Activated CD4-positive, CD25-positive, alpha-beta regulatory T cell (primary cell): ENCODE measurements at places on chromosomes 5 and 9.

GRCh38 chr9:36217256-36217968 is 26.7 kb downstream of the CLTA start:
- DNase-seq, result no peak

GRCh38 chr5:59174248-59174844 is 591.5 kb downstream of the RAB3C start:
- no peak for DNase-seq

DNA sequence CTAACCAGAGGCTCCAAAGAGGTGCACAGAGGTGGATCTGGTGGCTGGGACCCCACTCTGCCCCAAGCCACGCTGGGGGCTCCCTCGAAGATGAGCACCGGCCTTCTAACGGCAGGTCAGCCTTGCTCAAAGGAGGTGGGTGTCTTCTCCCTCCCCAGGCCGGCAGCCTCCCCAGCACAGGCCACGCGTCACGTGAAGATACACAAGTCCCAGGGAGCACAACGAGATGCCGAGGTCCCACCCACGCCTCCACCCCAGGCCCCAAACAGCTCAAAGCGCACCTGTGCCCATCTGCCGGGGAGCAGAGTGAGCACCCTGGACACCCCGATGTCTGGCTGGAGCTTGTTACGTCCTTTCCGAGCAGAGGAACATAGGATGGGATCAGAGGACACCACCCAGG is 12.1 kb downstream of the PNPLA7 start:
- no peak for DNase-seq

DNA sequence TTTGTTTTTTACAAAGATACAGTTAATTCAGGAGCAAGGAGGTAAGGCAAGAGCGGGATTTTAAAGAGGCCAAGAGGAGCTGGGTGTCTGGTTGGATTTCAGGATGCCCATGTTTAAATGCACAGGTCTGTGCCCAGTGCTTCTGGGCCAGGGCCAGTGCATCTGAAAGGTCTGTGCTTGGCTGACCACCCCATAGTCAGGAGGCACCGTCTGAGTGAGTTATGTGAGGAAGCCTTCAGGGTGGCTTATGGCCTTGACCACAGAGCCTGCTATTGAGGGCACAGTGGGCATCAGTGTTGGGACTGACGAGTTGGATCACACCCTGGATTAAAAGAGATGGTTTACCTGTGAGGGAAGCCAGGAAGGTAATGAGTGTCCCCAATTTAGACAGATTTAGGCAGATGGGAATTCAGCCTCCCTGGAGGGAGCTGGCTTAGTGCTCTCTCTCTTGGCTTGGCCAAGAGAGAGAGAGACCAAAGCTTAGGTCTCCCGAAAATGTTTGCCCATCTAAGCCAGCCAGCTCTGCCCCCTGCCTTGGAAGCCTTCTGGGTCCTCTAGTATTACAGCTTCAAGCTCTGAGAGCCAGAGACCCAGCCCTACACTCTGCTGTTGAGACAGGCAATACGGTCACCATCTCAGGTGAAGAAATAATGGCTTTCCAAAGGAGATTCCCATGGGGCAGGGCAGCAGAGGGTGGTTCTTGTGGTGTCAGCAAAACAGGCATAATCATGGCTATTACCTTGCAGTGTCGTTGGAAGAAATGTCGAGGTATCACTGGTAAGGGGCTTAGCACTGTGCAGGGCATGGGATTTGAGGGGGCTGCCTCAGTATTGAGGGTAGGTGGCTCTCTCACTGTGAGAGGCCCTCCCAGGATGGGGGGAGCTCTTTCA is 68.6 kb downstream of the RGS3 start:
- no peak for DNase-seq

DNA sequence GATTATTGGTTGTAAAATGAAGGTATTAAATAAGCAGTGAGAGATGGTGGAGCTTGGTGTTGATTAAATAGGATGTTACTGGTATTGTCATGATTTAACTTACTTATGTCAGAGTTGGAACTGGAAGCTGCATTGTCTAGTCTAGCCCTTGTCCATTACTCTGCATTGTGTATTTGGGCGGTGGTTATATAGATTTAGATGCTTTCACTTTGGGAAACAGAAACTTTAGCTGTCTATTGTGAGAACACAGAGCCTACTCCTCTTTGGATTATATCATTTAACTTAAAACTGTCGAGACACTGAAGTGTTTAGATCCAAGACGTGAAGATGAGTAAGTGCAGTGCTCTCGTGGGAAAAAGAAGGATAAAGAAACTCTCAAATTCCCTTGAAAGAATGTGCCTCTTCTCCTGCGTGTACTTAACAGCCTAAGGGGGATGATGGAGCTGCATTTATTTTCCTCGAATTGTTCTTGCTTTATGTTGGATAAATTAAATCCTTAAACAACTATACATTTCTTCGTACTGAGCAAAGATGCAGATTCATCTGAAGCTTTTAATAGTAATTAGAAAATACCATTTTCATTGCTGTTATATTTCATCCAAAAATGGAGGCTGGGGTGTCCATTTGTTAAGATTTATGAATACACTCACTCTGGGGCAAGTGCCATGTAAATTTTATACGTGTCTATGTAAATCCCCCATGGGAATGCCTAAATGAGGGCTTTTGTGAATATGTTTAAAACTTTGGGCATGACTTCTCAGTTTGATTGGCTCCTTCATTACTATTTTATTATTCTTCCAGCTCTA is 21.6 kb downstream of the FBXL7 start:
- DNase-seq, result no peak

DNA sequence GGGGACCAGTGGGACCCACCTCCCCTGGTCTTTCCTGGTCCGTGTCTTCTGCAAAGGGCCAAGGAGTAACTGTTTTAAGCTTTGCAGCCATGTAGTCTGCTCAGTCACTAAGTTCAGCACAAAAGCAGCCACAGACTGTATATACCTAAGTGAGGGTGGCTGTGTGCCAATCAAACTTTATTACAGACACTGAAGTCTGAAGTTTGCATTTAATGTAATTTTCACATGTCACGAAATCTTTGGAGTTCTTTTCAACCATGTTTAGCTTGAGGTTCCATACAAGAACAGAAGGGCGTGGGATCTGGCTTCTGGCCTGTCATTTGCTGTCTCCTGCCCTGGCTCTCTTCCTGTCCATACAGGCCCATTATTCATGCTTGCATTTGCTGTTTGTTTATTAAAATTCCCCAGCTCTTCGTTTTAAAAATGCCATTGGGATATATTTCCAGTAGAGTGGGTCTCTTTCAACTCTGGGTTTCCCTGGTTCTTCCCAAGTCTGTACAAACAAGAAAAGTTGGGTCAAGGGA is 64.2 kb upstream of the ECM2 start:
- DNase-seq, result no peak

DNA sequence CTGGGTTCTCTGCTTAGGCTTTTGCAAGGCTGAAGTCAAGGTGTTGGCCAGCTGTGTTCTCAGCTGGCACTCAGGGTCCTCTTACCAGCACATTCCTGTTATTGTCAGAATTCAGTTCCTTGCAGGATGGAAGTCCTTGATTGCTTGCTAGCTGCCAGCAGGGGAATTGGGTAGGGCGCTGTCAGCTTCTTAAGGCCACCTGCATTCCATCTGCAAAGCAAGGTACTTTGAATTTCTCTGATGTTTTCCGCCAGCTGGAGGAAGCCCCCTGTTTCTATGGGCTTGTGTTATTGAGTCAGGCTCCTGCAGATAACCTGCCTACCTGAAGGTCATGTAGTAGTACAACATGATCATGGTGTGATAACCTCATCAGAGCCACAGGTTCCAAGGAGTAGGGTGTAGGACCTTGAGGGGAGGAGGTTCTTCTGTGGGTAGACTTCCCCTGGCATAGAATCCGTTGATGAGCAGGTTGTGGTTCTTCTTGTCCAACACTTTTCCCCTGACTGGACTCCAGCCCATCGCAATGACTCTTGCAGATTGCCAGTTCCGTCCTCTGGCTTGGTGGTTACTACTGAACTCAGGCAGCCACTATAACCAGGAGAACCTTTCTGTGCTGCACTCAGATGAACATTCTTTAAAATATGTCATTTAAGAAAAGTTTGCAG is 6.8 kb downstream of the TENT4A start:
- no peak for DNase-seq

- no peak for DNase-seq
These were observed 51.7 kb downstream of the CPLANE1 start for GRCh38 chr5:37197340-37198050.

DNA sequence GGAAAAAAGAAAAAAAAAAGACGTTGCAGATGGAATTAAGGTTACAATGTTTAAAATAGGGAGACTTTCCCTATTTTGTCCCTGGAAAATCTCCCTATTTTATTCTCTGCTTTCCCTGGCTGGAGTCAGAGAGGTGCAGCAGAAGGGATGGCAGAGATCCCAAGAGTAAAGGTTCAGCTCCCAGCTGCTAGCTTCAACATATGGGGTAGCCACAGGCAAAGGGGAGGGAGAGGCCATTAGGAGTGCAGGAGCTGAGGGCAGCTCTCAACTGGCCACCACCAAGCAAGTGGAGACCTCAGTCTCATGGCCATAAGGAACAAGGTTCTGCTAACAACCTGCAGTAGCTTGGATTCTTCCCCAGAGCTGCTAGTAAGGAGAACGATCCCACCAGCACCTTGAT is 367.0 kb upstream of the DAP start:
- DNase-seq, result no peak

- no peak for DNase-seq
These were observed 472 bp downstream of the FBXO4 start for GRCh38 chr5:41925555-41925951.

DNA sequence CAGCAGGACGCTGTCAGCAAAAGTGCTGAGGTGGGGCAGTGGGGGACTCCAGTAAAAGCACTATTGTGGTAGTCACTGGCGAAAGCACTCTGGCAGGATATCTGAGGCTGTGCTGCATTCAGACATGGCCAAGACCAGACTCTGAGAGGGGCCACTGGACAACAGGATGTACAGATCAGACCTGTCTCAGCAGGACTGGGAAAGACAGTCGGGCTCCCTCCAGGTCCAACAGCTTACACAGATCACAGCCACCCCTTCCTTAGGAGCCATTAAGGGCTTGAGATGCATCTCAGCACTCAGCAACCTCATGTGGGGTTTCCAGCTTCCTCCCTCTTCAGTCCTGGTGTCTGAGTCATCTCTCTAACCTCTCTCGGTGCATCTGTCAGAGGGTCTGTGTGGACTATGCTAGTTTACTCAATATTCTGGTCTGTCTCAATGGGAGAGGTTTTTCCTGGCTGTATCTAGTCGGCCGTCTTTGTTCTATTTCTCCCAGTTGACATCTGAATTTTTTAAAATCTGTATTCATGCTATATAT is 154.5 kb downstream of the CWC27 start:
- no peak for DNase-seq

- no peak for DNase-seq
These were observed 113.3 kb upstream of the SPATA31D4 start for GRCh38 chr9:81814794-81815464.

GRCh38 chr5:168620807-168621206 is 41.6 kb upstream of the PANK3 start:
- no peak for DNase-seq

DNA sequence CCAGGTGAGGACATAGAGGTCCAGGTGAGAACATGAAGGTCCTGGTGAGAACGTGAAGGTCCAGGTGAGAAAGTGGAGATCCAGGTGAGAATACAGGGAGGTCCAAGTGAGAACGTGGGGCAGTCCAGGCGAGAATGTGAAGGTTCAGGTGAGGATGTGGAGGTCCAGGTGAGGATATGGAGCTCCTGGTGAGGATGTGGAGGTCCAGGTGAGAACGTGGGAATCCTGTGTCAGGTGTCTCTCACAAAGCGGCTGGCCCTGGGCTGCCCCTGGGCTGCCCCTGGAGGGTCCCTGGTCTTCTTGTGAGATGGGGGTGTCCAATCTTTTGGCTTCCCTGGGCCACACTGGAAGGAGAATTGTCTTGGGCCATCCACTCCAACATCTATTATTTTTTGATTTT is 133.4 kb downstream of the MRPL36 start:
- no peak for DNase-seq

GRCh38 chr5:153636670-153637451 is 146.4 kb downstream of the GRIA1 start:
- DNase-seq, result no peak

- DNase-seq, result no peak
These were observed 116.7 kb upstream of the SLIT3 start for GRCh38 chr5:169417676-169418075.

DNA sequence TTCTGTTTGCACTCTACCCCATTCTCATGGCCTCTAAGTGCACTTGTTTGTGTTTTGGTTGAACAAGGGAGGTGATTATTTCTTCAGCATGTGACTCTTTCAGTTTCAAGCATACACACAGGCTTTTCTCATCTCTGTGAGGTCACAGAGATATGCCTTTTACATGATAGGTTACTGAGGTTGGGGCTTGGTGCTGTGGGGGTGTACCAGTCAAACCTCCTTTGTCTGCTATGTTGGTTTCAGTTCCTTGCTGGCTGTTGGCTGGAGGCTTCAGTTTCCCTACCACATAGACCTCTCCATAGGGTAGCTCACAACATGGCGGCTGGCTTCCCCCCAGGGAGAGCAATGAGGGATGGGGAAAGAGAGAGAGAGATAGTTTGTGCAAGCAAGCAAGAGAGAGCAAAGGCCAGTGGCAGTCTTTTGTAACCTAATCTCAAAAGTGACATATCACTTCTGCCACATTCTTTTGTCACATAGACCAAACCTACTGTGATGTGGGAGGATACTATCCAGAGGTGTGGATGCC is 96.7 kb upstream of the SEMA6A start:
- DNase-seq, result no peak

DNA sequence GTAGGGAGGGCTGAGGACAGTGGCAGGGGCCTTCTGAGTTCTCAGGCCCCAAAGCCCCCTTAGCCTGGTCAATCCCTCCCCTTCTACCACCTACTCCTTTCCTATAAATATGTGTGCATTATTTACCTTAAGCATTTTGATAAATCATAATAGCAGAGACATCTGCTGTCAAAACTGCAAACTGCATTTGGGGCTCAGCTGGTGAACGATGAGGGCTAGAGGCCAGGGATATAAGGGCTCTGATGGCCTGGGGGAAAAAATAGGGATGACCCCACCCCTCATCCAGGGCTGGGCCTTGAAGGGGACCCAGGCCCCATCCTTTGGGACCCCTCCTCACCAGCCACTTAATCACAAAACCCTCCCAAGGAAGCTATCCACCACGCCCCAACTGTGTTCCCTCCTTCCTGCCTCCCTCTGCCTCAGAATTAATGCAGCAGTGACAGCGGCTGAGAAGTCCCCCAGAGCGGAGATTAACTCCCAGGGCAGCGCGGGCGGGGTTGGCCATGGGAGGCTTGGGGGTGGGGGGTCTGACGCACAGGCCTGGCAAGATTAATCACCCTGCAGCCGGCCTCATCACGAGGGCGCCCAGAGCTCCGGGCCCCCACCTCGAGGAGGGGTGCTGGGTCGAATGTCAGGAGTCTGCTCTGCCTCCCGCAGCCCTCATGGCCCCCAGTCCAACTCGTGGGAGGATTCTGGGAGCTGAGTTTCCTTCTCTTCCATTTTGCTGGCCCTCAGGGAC is 42.1 kb downstream of the CXXC5 start:
- no peak for DNase-seq
